ENCODE measurements at places on chromosomes 5 and 9. TPM values are rescaled to one million over a fixed set of nuclear protein-coding genes. Genes with fewer than 3 reads are reported as not detected.

GRCh38 chr5:151132963-151133362 lies 24.6 kb downstream of the ANXA6 start:
- ATAC-seq, result peak; percentile 6

DNA sequence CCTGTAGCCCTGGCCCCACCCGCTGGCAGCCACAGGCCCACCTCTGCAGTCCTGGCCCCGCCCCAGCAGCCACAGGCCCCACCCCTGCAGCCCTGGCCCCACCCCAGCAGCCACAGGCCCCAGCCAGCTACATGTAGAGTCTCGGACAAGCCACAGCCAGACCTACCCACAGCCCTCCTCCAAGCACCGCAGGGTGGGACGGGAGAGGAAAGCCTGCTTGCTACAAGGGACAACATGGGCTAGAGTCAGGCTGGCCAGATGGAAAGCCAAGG lies 49.5 kb upstream of the SARDH start:
- peak; percentile 64 for ATAC-seq

GRCh38 chr9:123196124-123196523 lies 72.3 kb downstream of the STRBP start:
- no peak for ATAC-seq

DNA sequence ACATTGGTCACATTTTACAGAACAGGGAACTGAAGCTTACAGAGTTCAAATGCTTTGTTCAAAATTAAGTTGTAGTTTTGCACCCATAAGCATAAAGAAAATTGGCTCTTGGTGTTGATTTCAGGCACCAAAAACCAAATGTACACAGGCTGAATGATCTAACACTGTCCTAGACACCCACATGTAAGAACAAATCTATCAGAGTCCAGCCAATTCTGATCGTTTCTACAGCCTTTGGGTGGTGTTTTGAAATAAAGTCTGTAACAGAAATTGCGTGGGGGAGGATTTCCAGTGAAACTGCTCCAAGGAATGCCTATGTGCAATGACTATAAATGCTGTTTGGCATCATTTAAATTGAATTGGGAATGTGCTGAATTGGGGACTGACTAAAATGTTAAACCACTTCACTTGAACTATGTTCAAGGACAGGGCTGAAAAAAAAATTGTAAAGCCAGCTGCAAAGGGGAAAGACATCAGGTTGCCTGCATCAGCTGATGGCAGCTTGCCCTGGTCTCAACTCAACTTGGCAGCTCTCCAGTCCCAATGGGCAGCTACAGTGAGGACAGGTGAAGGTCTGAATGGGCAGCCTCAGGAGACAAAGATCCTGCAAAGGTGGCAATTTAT lies 92.2 kb upstream of the TRPC7 start:
- no peak for ATAC-seq

DNA sequence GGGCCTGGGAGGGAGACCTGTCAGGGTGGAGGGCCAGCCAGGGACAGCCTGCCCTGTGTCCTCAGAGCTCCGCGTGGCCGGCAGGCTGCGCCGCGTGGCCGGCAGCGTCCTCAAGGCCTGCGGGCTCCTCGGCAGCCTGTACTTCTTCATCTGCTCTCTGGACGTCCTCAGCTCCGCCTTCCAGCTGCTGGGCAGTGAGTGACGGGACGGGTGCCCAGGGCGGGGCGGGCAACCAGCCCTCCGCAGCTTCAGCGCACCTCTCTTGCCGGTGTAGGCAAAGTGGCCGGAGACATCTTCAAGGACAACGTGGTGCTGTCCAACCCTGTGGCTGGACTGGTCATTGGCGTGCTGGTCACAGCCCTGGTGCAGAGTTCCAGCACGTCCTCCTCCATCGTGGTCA lies 1.8 kb downstream of the SLC34A3 start:
- no peak for ATAC-seq

DNA sequence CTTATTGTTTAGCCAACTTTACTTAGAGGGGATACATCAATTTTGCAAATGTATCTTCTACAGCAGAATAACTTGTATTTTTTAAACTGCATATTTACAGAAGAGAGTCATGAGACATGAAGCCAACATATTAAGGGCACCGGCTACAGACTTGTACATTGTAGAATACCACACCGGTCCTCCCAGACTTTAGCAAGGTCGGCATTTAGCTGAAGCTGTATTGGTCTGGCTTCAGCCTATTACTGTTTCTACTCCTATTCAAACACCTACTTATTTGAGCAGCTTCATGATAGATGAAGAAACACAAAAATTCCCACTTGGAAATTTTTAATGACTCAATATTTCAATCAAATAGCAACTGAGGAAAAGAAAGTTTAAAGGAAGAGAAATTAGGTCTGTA lies 33.0 kb downstream of the NR3C1 start:
- ATAC-seq, result no peak

GRCh38 chr9:135811801-135812200 lies 95.5 kb downstream of the CAMSAP1 start:
- ATAC-seq, result no peak

DNA sequence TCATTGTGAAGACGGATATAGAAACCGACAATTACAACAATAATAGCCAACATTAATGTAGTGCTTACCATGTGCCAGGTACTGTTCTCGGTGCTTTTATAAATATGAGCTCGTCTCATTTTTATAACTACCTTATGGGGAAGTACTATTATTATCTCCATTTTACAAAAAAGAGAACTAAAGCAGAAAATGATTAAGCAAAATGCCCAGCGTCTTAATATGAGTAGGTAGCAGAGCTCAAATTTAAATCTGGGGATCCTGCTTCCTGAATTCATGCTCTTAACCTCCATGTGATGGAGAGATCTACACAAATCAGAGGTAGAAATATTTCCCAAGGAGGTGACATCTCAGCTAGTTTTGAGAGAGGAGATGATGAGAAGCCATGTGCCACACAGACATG lies 256.9 kb downstream of the TRIM32 start:
- ATAC-seq, result no peak

DNA sequence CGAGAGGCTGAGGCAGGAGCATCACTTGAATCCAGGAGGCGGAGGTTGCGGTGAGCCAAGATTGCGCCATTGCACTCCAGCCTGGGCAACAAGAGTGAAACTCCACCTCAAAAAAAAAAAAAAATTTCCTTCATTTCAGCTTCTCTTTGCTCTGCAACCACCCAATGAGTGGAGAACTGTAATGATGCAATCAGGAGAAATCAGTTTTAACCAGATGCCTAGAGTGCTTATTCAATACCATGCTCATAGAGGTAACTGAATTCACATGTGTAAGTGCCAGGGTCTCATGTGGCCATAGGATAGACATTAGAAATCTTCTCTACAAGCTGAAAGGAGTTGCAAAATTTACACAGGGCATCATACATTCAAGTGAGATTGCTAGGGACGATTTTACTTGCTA lies 70.6 kb downstream of the HMHB1 start:
- no peak for ATAC-seq

DNA sequence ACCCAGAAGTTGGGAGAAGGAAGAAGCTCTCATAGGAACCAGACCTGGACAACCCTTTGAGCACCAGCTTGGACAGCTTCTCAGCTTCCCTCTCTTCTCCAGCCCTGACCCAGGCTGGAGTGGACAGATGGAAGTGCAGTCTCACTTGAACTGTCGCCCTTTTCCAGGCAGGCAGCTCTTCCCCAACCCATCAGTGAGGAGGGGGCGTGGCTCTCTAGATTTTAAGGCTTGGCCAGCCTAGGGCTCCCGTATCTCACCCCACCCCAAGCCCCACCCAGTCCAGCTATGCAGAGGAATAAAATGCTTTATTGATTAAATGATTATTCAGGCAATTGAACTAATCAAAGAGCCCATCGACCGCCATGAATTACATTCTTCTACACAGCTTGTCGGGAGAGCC lies 2.2 kb downstream of the PAX5 start:
- ATAC-seq, result no peak

The TMEM232 gene
- 0.56 TPM for total RNA-seq

The CCL27 gene
- 0.20 TPM for total RNA-seq

The ABO gene
- total RNA-seq, result 7.3 TPM

The SLC25A46 gene
- total RNA-seq, result 31.9 TPM

- peak; percentile 46 for ATAC-seq
These were observed 20.5 kb downstream of the ADRA1B start for GRCh38 chr5:159936686-159937329.

GRCh38 chr5:163633926-163634460 lies 128.6 kb downstream of the MAT2B start:
- no peak for ATAC-seq

The TMEM174 gene
- not detected for total RNA-seq

- ATAC-seq, result no peak
These were observed 102.4 kb upstream of the PARP8 start for GRCh38 chr5:50564079-50564478.

- no peak for ATAC-seq
These were observed 1.1 kb upstream of the ANKS6 start for GRCh38 chr9:98797491-98797890.

- ATAC-seq, result no peak
These were observed 56.6 kb upstream of the EGFL7 start for GRCh38 chr9:136605988-136606660.

DNA sequence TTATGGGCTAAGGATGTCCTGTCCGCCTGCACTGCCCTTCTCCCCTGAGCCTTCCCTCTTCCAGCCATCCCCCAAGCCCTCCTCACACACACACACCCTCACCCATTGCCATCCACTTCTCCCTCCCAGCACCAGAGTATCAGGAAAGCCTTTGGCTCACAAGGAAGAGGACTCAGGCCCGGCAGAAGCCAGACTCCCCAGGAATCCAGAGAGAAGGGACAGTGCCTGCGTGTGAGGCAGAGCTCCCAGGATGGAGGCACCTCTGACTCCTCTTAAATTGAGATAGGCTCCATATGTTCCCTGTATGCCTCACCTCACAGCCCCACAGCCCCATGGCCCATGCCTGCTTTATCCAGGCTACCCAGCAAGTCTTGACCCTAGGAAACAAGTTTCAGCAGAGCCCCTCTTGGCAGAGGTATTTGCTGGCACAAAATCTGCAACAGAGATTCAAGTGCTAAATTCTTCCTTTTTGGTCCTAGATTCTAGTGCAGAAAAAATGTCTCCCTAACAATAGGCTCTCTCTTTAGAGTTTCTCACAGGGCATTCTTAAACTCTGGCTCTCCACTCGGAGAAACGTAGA lies 761 bp downstream of the IL17B start:
- ATAC-seq, result no peak

The UBE2D2 gene
- 119 TPM for total RNA-seq

GRCh38 chr9:104092875-104093600 lies 1.1 kb upstream of the SMC2 start:
- no peak for ATAC-seq

The TRPM3 gene
- total RNA-seq, result not detected

GRCh38 chr5:122940890-122941289 lies 95.5 kb downstream of the SNX24 start:
- ATAC-seq, result no peak

- no peak for ATAC-seq
These were observed 135.1 kb upstream of the RFX3 start for GRCh38 chr9:3660936-3661335.

The SMIM33 gene
- not detected for total RNA-seq

GRCh38 chr5:139164020-139164419 lies 34.1 kb downstream of the SIL1 start:
- no peak for ATAC-seq

Data from esophagus mucosa (tissue), 1 donor.